ENCODE measurements at places on chromosomes 7 and 10. TPM values are rescaled to one million over a fixed set of nuclear protein-coding genes. Genes with fewer than 3 reads are reported as not detected.

The SLC26A5 gene
- total RNA-seq, result not detected

DNA sequence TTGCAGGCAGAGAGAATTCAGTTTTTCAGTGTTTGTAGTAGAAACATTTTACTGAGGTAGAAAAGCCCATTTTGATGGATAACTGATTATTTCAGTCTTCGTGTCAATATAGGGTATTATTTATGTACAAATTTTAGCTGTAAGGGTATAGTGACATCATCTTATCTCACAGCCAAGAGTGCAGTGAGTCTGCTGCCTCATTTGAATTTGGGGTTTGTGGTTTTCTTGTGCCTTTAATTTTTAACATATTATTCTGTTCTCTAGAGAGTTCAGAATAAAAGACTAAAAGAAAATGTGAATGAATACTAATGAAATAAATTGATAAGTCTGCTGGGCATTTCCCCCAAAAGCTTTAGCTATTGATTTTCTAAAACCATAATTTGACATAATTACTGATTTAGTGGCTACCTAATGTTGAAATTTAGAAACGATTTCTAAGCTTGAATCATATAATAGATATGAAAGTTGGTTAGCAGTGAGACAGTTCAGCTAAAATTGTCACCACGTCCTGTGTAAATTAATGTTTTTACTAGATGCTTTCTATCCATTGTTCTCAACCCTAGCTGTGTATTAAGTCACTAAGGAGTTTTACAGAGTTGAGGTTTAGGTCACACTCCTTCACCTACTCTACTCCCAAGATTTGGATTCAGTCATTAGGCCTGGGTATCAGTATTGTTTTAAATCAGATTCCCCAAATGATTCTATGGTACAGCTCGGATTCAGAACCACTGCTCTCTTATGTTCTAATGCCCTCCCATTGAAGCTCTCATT lies 37.3 kb downstream of the ACADSB start:
- DNase-seq, result peak; percentile 56

DNA sequence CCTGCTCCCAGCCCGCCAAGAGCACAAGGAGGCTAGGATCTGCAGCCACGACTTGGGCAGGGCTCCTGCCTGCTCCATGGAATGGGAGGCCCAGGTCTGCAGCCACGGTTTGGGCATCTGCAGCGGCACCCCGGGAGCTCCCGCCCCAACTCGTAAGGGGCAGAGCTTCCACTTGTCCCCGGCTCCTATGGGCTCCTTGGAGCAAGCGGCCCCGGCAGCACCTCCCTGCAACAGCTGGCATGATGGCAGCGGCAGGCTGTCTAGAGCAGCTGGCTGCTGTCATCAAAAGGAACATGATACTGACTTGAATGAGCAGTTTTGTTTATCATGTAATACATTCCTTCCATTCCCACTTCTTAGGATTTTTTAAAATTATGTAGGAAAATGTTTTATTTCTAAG lies 684.0 kb upstream of the FOXK1 start:
- DNase-seq, result no peak

GRCh38 chr10:116716381-116716780 lies 26.0 kb downstream of the HSPA12A start:
- no peak for DNase-seq
